Right renal pelvis (tissue), 4 donors: ENCODE measurements at places on chromosomes 7 and 10. TPM values are rescaled to one million over a fixed set of nuclear protein-coding genes. Genes with fewer than 3 reads are reported as not detected.

Gene AMPH
- polyA plus RNA-seq = 14.5 TPM

DNA sequence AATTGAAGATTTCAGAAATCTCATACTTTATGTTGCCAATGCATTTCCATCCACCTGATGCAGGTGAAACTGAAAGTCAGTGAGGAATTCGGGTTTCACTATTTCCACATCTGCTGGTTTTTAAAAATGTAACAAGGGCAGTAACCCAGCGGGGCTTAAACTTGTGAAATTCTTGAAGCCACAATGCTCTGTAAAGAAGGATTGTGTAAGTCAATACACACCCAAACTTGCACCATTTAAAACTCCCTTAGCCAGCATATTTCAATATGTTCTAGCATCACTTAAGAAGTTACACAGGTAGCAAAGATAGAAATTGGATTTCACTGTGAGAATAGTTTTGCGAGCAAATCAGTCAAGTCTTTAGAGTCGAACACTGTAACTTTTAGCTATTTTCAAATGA lies 386.1 kb downstream of the PLXDC2 start:
- no peak for DNase-seq

- no peak for DNase-seq
Measured at GRCh38 chr10:48705401-48705938, 20.8 kb downstream of the WDFY4 start.

Gene HACD1
- polyA plus RNA-seq = 16.8 TPM

DNA sequence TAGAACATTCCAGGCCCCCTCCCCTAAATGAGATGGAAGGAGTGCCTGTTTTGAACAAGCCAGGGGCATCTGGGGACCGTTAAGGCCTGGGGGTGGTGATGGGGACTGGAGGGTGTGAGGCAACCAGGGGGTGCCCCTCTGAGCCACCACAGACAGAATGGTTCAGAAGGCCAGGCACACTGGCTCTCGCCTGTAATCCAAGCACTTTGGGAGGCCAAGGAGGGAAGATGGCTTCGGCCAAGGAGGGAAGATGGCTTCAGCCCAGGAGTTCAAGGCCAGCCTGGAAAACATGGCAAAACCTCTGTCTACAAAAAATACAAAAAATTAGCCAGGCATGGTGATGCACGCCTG lies 173.2 kb upstream of the TNRC18 start:
- DNase-seq = no peak

- no peak for DNase-seq
Measured at GRCh38 chr10:124688386-124688785, 55.8 kb downstream of the FAM53B start.

Gene PSAP
- 907 TPM for polyA plus RNA-seq

GRCh38 chr7:110157631-110158362 lies 933.1 kb upstream of the LRRN3 start:
- no peak for DNase-seq

GRCh38 chr7:157352516-157352915 lies 15.7 kb downstream of the DNAJB6 start:
- no peak for DNase-seq

DNA sequence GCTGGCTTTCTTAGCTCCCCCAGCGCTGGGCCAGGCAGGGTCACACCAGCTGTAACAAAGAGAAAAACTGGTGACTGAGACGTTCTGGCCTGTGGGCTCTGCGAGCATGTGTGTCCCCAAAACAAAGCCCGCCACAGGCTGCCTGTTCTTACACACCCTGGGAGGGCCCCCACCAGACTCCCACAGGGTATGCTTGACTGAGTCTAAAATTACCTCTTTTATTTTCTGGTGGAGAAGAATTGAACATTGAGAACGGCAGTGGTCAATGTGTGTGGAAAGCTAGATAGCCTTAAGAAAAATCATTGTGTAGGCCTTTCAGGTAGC lies 808 bp downstream of the C10orf71 start:
- no peak for DNase-seq

DNA sequence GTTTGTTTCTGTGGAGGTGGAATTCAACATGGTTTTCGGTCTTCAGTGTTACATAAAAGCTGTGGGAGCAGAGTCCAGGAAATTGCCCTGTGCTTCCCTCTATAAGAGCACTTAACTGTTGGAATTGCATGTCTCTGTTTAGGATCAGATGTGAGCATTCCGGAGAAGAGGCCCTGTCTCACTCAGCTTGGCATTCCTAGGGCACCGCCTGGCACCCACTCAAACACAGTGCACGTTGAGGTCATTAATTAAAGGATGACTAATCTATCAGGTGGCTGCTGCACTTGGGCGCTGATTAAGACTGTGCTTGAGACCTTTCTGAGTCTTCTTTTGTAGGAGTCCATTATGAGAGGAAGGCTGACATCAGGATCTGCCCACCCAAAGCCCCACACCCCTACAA lies 82.8 kb upstream of the VIPR2 start:
- no peak for DNase-seq

DNA sequence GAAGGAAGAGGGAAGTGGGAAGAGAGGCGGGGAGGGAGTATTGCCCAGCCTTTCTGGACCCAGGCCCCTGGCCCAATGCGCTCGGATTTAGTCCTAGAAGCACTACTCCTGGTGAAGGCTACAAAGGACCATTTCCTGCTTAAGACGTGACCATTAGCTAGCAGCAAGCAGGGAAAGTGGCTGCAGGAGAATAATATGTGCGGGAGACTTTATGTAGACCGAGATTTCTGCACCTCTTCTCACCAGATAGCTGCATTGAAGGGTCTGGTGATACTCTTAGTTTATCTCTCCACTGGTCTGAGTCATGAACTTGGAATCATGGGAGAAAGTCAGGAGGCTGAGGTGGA lies 3.1 kb downstream of the VAX1 start:
- DNase-seq = no peak

Gene SPDYE16
- polyA plus RNA-seq = 2.3 TPM

Gene PSMA2
- polyA plus RNA-seq = 282 TPM

DNA sequence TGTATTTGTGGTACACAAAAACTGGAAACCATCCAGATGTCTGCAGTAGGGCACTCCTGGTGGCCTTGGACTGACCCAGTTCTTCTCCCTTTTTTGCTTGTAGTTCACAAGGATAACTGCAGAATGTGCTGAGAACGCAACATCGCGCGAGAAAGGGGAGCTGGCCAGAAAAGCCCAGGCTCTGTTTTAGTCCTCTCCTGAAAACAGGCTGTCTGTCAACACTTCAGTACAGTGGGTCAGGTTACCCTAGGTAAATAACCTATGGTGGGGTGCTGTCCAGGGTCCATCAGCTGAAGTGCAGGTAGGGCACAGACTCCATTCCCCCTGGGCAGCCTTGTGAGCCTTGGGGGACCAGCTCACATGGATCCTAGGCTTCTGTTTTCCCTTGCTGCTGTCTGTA lies 495.8 kb downstream of the MDFIC start:
- DNase-seq = no peak

DNA sequence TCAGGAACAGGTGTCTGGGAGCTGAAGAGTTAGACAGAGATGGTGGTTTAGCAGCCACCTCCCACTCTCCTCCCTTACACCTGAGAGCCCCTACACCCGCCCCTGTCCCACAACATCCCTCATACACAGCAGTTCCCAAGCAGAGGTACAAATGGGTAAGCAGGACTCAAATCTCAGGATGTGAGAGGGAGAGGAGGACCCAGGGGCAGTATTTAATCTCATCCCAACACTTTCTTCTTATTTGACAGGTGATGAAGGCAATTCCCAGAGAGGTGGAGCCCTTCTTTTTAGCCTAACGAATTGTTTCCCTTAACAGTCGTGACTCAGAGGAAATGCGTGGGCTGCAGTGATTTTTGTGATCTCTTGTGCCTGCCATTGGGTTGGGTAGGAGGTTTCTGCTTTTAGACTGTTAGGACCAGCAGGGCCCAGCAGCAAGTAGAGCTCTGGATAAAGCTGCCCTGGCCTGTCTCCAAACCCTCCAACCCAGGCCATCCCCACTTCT lies 191.3 kb downstream of the HECW1 start:
- no peak for DNase-seq

DNA sequence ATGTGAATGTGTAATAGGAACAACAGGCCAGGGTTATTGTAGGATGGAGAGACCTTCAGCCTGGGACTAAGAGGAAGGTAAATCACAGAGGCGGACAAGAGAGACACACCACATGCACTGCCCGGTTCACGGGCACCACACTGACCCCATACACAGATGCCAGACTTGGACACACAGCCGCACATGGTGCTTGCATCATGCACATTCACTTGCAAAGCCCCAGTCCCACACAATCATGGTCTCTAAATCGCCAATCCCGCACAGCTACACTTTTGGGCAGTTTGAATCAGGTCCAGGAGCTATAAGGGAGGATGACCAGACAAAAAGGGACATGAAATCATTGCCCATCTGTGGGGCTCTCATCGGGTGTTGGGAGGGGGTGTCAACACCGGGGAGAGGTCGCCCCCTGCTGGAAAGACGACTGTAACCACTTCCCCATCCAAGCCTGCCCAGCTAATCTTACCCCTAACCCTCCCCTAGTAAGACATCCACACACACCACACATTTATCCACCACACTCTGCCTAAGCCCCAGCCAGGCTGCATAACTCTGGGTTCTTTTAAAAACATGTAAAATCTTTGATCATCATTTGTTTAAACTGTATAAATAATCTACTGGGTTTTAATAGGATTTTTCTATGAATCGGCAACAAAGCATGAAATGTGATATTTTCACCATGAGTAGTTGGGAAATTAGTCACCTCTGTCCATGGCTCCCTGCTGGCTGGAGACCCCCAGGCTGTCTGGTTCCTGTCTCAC lies 40.5 kb upstream of the SLF2 start:
- DNase-seq = no peak

DNA sequence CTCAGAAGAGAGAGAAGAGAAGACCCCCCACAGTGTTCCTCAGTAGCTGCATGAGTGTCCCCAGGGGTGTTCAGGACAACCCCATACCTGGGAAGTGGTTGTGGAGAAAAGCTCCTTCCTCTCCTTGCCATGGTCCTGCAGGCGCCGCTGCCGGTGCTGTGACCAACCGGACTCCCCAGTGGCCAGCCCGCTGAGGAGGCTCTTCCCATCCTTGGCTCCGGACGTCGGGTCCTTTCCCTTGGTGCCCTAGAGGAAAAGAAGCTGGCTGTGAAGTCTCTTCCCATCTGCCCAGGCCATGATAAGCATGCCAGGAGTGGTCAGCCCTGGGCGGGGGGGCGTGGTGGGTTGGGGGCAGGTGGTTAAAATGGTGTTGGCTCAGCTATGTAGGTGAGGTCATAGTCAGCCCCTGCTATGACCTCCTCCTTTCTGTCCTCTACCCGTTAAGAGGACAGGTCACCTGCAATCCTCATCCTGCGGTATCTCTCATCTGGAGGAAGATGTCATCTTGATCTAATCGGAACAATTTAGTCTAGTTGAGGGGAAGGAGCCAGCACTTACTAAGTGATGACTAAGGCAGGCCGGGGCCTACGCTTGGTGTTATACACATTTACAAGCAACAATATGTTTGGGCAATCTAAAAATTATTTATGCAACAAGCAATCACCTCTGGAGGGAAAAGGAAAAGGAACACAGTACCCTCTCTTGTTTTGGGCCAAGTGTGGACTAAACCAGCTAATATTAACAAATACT lies 13.2 kb downstream of the WDR91 start:
- DNase-seq = no peak

GRCh38 chr10:62554632-62555199 lies 180.5 kb downstream of the ZNF365 start:
- DNase-seq = no peak

Gene FAM185A
- polyA plus RNA-seq = 10.1 TPM

DNA sequence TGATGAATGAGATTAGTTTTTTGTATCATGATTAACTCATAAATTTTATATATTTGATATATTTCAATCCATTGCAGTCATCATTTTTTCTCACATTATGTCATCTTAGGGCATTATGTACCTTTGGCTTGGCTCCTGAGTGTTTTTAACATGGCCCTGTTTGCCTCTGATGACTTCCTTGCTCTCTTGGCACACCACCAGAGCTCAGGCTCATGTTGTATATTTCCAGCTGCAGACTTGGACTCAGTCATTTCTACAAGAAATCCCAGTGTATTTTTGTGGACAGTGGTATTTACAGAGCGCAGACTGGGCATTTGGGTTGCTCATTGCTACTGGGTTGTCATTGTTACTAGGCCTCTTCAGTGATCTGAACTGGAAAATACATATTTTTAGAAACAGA lies 188.5 kb downstream of the ADRA2A start:
- DNase-seq = no peak

DNA sequence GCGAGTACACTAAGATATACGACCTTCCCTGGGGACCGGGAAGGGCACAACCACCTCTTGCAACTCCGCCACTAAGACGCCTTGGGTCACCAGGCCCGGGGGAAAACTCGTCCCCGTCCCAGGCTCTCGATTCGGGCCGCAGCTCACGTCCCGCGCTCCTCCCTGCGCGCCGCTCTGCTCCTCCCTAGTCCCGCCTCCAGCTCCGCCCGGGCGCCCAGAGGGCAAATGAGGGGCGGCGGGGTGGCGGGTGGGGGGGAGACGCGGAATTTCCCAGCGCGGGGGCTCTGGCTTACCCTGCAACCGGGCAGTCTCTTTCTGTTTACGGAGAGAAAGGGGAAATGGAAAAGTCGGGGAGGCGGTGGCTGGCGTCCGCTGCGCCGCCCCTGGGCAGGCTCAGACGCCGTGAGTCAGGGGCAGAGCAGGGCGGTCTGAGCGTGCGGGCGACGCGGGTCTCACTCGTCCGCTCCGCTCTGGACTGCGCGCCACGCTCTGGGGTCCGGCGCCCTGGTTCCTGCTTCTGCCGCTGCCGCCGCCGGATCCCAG lies at the start of gene MAP3K8:
MAP3K8 (plus strand) TSS at position 455 of the 543 bp plus-strand sequence. CDS start 4,755 bp downstream, outside the sequence.
- DNase-seq = peak; percentile 81

Gene PAPOLB
- polyA plus RNA-seq = 0.16 TPM

DNA sequence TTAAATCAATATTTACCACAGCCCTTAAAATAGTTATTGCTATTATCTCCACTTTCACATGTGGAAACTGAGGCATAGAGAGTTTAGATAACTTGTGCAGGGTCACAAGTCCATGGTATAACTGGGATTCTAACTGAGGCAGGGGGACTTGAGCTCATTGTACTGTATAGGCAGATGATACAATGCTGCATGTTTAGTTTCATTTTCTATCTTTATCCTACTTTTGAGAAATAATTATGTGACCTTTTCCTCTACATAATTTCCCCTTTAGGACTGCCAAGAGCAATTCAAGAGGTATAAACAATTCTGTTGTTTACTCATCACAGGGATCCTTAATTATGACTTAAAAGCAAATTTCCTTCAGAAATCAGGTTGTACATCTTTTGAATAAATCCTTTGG lies 193.1 kb downstream of the SUGCT start:
- no peak for DNase-seq
